ENCODE measurements at places on chromosomes 1 and 21.

DNA sequence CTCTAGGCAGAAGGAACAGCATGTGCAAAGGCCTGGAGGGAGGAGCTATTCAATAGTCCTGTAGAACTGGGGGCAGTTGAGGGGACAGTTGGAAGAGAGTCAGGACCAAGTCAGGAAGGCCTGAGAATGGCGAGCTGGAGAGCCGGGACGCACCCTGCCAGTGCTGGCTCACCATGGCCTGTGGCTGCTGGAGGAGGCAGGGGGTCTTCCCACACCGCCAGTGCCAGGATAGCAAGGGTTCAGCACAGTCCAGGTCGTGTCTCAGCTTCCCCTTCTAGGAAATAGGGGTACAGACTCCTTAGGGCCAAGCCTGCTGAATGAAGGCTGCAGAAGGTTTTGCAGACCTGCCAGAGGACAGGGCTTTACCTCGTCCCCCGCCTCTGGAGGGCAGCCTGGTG lies 7.3 kb downstream of the PODN start:
- no peak for DNase-seq

GRCh38 chr1:239516579-239516978 lies 130.2 kb downstream of the CHRM3 start:
- DNase-seq, result no peak

- DNase-seq, result no peak
These were observed 56.3 kb downstream of the WNT9A start for GRCh38 chr1:227891223-227891954.

GRCh38 chr21:14318578-14318977 lies 64.4 kb downstream of the HSPA13 start:
- no peak for DNase-seq

- peak; percentile 93 for DNase-seq
These were observed 403.6 kb downstream of the PTPRU start for GRCh38 chr1:29639741-29640427.

- DNase-seq, result peak; percentile 18
These were observed 86.1 kb downstream of the DSCAM start for GRCh38 chr21:40760821-40761220.

GRCh38 chr1:203555511-203556046 lies 61.6 kb downstream of the OPTC start:
- no peak for DNase-seq

DNA sequence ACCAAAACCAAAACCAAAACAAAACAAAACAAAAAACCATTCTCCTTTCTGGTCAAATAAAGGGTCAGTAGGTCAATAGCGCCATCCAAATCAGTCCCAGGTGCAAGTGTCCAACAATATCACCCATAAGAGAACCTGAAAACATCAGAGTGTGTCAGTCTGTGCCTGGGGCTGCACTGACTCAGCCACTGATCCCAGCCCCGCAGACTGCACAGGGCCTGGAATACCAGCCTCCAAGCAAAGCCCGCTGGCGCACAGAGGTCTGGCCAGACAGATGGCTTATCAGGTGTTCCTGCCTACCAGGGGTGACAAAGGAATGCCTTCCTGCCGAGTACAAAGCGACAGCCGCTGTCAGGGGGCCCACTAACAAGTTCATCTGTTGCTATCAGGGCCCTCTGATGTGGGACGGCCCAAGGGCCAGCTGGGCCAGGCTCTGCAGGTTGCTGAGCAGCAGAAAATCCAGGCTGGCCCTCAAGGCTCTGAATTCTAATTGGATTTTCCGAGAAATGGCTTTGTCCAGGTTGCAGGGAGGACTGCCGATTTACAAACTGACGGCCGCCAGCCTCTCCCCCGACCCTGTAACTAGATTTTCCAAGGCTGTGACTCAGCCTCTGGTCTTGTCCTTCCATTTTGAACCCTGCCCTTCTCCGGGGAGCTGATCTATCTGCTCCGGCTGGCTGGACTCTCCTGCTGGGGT lies 13.7 kb upstream of the TMEM51 start:
- DNase-seq, result peak; percentile 79

- peak; percentile 0 for DNase-seq
These were observed 510.1 kb downstream of the PLA2G4A start for GRCh38 chr1:187338762-187339412.

- DNase-seq, result no peak
These were observed 83.1 kb upstream of the LYPLAL1 start for GRCh38 chr1:219090607-219091006.

DNA sequence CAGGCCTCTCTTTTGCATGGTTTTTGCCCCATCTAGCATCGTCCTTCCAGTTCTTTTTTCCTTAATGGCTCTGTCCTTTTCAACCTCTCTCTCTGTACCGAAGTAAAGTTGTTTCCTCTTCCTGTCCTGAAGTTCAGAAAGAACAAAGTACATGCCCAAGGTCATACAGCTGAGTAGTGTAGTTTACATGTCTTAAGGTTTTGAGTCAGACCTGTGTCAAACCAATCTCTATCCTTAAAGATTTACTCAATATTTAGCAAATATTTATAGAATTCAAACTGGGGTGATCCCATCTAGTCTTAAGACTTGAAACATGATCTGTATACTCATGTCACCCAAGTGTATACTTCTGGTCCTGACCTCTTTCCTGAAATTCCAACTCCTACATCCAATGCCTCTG lies 118.7 kb upstream of the SGIP1 start:
- no peak for DNase-seq

DNA sequence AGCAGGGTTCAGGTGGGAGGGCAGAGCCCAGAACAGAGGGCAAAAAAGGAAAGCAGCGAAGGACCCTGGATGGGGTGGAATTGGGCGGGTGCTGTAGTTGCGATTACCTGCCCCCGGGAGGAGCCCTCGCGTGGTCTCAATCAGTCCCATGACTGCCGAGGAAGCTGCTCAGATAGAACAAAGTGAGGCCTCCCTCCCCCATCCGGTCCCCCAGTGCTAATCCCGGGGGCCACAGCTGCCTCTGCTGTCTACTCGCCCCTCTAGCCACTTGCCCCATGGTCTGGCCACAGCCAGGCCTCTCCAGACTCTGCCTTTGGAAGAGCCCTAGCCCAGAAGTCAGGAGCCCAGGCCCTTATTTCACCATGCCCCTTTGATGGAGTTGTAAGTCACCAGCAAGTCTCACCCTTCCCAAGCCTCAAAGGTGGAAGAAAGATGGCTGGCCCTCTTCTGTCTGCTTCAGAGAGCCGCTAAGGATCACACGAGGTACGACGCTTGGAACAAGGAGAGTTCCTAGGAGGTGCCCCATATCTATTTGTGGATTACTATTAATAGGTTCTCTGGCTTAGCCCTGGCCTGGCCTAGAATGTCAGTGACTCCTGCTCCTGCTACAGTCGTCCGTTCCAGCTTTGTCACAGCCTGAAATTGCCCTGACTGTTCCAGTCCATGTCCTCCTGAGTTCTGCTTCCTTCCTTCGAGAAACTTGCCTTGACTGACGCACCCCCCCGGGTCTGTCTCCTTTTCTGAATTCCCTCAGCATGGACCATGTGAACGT lies 16.4 kb downstream of the ECHDC2 start:
- peak; percentile 34 for DNase-seq

DNA sequence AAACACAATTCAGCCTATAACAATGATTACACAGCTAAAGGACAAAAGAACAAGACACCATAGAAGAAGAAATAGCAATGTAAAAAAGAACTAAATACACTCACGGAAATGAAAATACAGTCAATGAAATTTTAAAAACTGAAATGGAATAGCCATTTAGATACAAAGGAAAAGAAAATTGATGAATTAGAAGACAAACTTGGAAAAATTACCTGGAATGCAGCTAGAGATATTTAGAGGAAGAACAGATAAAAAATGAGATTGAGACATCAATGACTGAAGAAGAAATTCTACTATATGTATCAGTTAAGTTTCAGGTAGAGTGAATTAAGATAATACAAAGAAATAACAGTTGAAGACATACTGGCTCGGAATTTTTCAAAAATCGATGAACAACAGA lies 430.4 kb upstream of the NR5A2 start:
- DNase-seq, result no peak

DNA sequence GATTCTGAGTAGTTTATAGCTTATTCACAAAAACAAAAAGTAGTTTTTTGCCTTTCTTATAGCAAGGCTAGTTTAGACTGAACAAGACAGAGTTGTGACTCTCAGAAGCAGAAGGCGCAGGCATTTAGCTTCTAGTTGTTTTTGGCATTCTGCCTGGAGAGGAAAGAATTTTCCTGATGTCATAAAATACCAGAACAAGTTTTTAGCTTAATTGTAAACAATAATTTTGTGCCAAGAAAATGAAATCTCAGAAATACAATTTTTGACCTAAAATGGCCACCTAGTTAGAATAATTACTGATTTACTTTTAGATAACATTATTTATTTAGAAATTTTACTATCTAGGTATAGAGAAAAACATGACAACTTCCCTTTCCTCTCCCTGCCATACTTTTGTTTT lies 1.0 kb downstream of the DNAJB4 start:
- peak; percentile 91 for DNase-seq

DNA sequence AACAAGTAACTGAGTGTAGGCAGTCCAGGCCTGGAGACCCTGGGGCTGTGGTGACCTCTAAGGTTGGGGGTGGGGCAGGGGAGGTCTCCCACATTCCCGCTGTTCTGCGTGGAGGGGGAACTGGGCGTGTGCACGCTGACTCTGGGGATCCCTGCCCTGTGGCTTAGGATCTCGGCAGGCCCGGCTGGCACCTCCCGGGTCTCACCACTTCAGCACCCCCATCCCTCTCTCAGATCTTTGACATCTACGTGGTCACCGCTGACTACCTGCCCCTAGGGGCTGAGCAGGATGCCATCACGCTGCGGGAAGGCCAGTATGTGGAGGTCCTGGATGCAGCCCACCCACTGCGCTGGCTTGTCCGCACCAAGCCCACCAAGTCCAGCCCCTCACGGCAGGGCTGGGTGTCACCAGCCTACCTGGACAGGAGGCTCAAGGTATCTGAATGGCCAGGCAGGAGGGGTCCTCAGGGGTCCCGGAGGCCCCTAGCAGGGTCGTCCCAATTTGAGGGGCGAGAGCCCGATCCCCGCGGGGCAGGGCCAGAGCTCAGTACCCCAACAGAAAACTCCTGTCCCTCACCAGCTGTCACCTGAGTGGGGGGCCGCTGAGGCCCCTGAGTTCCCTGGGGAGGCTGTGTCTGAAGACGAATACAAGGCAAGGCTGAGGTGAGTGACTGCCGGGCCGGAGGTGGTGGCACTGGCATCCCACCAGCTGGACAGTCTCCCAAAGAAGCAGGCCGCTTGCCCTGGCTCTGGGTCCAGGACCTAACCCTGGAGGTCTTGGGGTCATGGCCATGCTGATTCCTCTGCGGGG lies 68.7 kb downstream of the TRIM11 start:
- no peak for DNase-seq

DNA sequence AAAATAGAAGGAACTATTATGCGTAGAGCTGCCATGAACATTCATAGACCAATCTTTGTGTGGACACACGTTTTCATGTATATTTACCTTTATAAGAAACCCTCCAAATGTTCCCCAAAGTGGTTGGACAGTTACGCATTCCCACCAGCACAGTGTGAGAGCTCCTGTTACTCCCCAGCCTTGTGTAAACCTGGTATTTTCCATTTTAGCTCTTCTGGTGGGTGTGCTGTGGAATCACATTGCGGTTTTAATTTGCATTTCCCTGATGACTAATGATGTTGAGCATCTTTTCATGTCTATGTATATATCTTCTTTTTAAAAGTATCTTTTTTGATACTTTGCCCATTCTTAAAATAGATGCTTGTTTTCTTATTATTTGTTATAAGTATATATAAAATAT lies 3.2 kb upstream of the UBASH3A start:
- peak; percentile 16 for DNase-seq

DNA sequence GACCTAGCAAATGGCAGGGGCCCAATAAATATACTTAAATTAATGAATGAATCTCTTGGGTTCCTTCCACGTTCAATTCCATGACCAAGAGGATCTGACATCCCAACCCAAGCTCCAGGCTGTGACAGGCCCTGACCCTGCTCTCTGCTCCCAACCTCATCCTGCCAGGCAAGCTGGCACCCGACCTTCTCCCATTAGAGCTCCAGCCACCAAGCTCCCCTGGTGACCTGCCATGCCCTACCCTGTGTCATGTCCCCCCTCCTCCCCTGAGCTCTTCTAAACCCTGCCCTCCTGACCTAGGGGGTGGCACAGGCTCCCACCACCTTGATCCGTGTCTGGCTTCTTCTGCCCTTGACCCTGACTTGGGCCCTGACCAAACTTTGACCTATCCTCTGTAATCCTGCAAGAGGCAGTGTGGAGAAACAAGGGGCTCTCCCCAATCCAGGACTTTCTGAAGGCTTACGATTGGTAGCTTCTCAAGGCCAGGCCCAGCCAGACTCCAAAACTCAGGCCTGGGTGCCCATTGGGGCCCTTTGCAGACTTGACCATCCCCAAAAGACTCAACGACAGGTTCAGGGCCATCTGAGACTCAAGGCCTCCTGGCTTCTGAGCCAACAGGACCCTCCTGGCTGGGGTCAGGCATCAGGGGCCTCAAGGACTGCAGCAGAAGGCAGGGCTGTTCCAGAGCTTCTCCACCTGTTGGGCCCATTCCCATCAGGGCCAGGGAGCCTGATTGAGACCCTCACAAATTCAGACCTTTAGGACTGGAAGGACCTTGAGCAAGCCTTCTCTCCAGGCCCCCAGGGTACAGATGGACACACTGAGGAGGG lies 249.0 kb downstream of the PTPRU start:
- DNase-seq, result no peak

- no peak for DNase-seq
These were observed 117.6 kb downstream of the LEPR start for GRCh38 chr1:65538086-65538485.

- no peak for DNase-seq
These were observed 251.5 kb downstream of the BACH1 start for GRCh38 chr21:29550205-29550604.

- DNase-seq, result no peak
These were observed 21.3 kb upstream of the RUNX3 start for GRCh38 chr1:24951337-24951736.

- peak; percentile 54 for DNase-seq
These were observed 13.7 kb downstream of the KIAA1614 start for GRCh38 chr1:180926164-180926981.

GRCh38 chr1:202207292-202207691 lies 13.7 kb downstream of the LGR6 start:
- DNase-seq, result peak; percentile 91

GRCh38 chr1:44305962-44306422 lies 49.1 kb downstream of the ERI3 start:
- DNase-seq, result no peak

DNA sequence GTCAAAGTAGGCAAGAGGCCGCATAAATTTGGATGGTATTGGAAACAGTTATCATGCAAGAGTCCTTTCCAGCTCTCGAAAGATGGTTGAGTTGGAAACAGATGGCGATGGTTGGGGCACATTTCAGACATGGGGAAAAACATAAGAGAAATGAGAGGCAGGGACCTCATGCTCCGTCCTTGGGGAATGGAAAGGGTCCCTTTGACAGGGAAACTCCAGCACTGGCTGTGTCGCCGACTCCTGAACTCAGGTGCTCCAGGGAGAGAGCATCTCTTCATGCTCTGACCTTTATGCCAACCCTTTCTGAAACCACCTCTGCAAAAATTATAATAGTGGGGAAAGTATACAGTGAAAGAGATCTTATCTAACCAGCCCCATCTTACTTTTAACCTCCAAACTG lies 36.8 kb upstream of the COL6A2 start:
- DNase-seq, result no peak

- DNase-seq, result peak; percentile 55
These were observed 218.9 kb downstream of the CRB1 start for GRCh38 chr1:197486946-197487345.

- DNase-seq, result no peak
These were observed 239.7 kb downstream of the ATG4C start for GRCh38 chr1:63023637-63024036.

Data from astrocyte of the hippocampus (primary cell).